ENCODE measurements at places on chromosomes 7 and 10. TPM values are rescaled to one million over a fixed set of nuclear protein-coding genes. Genes with fewer than 3 reads are reported as not detected.

GRCh38 chr10:26650406-26650805 is 47.1 kb upstream of the PDSS1 start:
- DNase-seq, result no peak

DNA sequence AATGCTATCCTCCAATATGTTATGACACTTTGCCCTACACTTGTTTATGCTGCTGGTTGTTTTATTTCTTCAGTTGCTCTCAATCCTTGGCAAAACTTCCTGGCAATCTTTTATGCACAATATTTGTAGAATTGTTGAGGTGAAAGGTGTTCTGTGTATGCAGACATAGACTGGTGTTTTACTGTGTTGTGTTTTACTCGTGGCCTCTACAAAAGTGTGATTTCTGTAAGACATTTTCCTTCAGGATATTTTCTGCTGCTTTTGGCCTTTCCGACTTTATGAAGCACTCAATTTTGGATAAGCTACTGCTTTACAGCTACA is 21.8 kb downstream of the GLCCI1 start:
- DNase-seq, result no peak

The TBX20 gene
- 3.2 TPM for total RNA-seq

The MYO1G gene
- 0.11 TPM for total RNA-seq

The NODAL gene
- not detected for total RNA-seq

DNA sequence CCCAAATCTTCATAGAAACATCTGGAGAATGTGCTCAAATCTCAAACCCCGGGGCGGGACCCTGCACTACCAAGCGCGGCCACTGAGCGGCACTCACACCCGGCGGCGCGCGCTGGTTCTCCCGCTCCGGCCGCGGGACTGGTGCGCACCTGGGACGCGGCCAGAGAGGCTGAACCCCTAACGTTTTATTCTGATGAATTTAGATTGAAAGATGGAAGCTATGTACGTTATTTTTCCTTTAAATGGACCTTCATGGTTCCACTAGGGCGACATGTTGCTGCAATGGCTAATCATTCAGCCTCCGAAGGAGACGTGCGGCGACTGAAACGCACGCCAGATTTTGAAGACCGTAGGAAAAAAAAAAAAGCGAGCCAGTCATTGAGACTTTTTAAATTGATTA is 107.0 kb upstream of the INSIG1 start:
- DNase-seq, result no peak

The CALCR gene
- total RNA-seq, result not detected

DNA sequence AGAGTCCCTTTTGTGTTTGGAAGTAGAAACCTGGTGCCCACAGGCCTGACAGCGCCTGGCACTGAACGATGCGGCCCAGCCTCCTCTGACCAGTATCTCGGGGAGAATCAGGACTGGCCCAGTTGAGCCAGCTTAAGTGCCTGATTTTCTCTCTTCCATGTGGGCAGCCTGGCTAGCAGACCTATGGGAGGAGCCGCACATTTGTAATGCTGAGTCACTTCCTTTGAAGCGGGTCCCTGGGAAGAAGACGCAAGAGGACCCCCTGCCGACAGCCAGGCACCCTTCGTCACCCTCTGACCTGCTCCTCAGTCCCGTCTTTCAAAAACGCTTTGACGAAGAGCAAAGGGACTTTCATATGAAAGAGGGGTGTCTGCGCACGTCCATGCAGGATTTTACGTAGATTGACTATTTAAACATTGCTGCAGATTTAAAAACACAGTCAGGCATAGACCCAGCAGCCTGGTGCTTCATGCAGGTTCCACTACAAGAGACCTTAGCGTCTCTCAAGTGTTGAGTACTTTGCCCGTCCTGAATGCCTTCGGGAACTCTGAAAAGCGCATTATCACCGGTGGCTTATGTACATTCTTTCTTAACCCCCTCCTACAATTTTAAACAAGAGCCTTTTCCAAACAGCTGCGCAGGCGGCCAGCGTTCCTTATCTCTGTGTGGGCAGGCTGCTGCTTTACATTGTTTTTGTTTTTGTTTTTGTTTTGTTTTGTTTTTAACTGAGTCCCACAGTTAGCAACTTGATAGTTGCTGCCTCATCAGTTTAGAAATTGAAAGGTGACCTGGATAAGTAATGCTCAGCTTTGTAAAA is 36.5 kb upstream of the AP5Z1 start:
- peak; percentile 92 for DNase-seq

DNA sequence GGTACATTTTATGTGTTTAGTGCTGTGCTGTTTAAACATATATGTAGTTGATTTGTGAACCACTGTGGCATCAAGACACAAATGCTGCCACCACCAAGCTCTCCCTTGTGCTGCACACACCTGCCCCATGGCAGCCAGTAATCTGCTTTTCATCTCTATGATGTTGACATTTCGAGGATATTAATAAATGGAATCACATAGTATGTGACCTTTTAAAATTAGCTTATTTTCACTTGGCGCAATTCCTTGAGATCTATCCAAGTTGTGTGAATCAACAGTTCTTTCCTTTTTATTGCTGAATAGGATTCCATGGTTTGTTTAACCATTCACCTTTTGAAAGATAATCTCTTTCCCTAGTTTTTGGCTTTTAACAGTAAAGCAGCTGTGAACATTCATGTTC is 73.1 kb downstream of the BMPR1A start:
- DNase-seq, result no peak

DNA sequence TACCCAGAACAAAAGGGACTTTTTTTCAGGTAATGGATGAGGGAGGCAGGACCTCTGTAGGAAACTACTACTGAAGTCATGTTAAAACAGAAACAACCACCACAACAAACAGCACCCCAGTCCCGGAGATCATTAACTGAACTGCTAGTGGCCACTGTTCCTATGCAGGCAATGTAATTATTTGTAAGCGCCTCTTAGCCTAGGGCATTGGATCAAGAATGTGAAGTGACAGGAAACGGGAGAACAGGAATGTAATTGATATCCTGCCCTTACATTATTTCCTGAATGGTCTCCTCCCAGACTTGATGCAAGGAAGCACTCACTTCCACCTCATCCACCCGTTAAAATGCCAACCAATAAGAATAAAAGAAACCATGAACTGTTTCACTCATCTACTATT is 16.7 kb upstream of the GAD2 start:
- no peak for DNase-seq

DNA sequence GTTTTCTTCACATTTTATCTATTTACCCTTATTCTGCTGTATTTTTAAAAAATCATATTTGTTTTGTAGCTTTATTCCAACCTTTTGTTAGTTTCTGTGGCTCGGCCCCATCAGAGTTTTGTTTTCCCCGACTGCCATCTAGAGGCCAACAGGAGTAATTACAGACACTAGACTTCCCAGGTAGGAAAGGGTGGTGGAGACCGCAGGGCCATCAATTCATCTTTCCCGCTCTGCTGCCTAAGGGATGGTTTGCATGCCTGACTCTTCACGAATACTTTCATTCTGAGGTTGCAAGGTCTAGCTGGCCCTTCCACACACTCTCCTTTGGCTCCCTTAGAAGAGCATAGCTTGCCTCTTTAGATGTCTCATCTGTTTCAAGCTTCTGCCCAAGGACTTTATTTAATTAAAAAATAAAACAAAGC is 38.3 kb downstream of the LYZL2 start:
- peak; percentile 38 for DNase-seq

DNA sequence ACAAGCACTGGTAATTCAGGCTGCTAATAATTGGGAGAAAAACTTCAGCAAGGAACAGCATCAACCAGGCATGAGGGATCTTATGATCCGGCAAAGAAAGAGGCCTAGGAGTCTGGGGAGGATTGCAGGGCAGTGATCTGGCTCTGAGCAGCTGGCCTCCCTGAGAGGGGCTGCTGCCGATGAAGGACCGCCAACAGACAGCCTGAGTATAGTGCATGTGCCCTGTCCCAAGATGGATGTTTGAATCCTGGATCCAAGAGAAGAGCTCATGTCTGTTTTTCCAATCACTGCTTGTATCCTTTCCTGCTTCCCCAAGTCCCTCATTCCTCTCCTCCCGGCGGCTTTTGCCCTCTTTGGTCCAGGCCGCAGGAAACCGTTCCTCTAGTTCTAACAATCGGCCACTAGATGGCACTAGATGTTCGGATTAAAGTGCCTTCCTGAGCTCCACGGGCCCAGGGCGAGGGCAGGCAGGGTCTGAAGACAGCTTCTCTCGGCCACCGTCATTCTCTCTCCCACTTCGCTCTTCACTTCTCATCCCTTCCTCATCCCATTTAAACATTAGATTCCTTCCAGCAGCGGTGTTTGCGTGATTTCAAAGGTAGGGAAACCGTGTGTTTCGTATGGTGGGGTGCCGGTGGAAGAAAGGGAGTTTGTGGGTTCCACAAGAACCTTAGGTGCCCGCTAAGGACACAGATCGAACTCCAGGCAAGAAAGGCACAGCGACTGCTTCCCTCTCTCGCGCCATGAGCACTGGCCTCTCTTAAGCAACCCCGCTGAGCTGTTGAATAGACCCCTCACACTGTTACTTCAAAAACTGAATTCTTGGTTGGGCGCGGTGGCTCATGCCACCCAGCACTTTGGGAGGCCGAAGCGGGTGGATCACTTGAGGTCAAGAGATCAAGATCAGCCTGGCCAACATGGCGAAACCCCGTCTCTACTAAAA is 82.4 kb downstream of the ADCYAP1R1 start:
- peak; percentile 62 for DNase-seq

- no peak for DNase-seq
Observed at GRCh38 chr10:32132357-32132946, 76.2 kb upstream of the KIF5B start.

Data from SJSA1 (cell line).